ENCODE measurements at places on chromosomes 7 and 10. TPM values are rescaled to one million over a fixed set of nuclear protein-coding genes. Genes with fewer than 3 reads are reported as not detected.

Gene ANKRD22
- polyA plus RNA-seq, result not detected

Gene HMX3
- not detected for polyA plus RNA-seq

Gene ZSCAN25
- polyA plus RNA-seq, result 10.3 TPM

Gene MYO3A
- 1.1 TPM for polyA plus RNA-seq

Gene SPACDR
- polyA plus RNA-seq, result 3.5 TPM

Gene ATOH7
- not detected for polyA plus RNA-seq

Gene SORBS1
- 72.0 TPM for polyA plus RNA-seq

Gene SLC18A3
- polyA plus RNA-seq, result not detected

Gene CUL1
- polyA plus RNA-seq, result 50.6 TPM

Gene CLRN3
- polyA plus RNA-seq, result 0.20 TPM

Gene LRIT1
- not detected for polyA plus RNA-seq

Gene IFIT3
- polyA plus RNA-seq, result 8.7 TPM

Gene AP4M1
- 19.0 TPM for polyA plus RNA-seq

GRCh38 chr7:94044806-94045205 is 40.7 kb upstream of the BET1 start:
- DNase-seq, result no peak

- DNase-seq, result no peak
These were observed 192.1 kb upstream of the MGMT start for GRCh38 chr10:129274748-129275474.

- no peak for DNase-seq
These were observed 78.7 kb downstream of the RHOBTB1 start for GRCh38 chr10:60865198-60865783.

DNA sequence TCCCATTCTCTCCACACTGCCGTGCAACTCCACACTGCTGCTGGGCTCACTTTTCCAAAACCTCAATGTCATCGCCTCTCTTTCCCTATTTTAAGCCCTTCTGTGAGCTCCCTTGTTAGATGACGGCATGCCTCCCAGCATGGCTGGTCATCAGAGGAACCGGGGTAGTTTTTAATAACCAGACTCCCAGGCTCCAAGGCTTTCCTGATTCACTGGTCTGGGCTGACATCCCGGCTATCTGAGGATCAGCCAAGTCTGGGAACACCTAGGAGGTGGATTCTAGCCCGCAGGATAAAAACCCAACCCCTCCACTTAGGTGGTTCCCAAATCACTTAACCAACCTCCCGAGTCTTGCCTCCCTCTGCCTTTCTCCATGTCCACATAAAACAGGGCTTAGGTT is 295.4 kb upstream of the FZD8 start:
- peak; percentile 45 for DNase-seq

- DNase-seq, result no peak
These were observed 47.2 kb upstream of the MKI67 start for GRCh38 chr10:128173386-128173785.

GRCh38 chr10:1928606-1929005 is 191.3 kb upstream of the ADARB2 start:
- DNase-seq, result no peak

DNA sequence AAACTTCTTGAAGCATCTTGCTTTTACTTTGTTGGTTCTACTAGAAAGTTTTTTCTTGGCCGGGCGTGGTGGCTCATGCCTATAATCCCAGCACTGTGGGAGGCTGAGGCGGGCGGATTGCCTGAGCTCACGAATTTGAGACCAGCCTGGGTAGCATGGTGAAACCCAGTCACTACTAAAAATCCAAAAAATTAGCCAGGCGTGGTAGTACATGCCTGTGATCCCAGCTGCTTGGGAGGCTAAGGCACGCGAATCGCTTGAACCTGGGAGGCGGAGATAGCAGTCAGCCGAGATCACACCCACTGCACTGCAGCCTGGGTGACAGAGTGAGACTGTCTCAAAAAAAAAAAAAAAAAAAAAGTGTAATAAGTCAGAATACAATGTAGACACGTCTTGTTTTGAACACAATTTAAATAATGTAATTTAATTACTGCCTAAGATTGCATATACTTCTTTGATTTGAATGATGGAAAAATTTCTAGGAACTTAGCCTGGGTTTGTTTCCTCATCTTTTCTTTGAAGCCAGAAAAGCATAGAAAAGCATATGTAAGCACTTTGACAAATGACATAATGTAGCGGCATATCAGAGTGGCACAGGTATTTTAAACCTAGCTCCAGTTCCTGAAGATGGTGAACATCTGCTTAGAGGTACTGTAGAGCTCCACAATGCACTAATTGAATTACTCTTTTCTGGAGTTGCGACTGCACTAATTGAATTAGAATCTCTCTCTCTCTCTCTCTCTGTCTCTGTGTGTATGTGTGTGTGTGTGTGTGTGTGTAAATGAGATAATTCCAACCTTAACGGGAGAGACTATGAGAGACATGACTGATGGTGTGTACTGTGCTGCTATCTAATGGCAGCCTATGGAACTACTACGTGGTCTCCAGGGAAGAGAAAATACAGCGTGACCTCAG is 87.8 kb downstream of the BTRC start:
- DNase-seq, result peak; percentile 68

- no peak for DNase-seq
These were observed 23.7 kb downstream of the BTBD16 start for GRCh38 chr10:122294511-122295450.

GRCh38 chr7:151276666-151277590 is 28.4 kb upstream of the SMARCD3 start:
- peak; percentile 51 for DNase-seq

DNA sequence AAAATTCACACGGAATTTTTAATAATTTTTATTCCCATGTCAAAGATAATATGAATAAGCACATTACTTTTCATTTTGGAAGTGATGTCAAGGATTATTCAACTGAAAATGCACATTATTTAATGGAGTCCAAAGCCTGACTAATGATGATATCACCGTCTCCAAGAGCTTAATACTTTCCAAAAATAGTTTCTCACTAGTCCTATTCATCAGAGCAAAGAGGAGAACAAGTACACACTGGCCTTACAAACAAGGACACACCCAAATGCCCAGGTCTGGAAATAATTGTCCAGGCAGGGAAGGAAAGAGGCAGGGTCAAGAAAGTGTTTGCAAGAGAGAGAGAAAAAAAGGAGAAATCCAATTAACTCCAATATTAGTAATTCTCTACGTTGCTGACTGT is 216.8 kb upstream of the CCDC6 start:
- no peak for DNase-seq

DNA sequence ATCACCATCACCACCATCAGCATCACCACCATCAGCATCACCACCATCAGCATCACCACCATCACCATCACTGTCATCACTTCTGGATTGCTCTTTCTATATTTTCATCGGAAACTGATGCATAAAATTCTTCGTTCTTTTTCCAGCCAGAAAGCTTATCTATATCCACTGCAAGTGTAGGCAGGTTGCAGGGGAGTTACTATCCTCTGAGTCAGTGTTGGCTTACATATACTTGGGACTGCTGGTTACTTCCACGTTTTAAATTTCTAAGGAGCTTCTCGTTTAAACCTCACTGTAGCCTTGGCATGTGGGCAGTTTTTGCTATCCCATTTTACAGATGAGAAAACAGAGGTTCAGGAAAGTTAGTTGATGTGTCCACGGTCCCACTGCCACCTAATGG is 66.1 kb downstream of the FOXL3 start:
- DNase-seq, result no peak

- no peak for DNase-seq
These were observed 522.9 kb downstream of the NRG3 start for GRCh38 chr10:82397854-82398253.

DNA sequence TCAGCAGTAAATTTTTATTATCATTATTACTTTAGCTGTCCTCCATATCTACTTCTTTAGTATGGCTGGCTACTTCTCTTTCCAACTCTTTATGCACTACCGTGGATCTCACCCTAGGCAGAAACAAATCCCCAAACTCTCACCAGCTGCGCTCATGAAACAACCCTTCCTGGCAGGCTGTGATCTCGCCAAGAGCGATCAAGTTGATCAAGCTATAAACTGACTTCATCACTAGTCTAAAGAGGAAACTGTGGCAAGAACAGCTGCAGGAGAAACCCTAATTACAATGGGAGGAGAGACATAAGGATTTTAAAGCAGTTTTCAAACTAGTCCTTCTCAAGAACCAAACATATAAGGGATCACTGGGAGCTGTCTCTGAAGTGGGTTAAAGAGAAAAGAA is 160.5 kb upstream of the PRSS58 start:
- no peak for DNase-seq

DNA sequence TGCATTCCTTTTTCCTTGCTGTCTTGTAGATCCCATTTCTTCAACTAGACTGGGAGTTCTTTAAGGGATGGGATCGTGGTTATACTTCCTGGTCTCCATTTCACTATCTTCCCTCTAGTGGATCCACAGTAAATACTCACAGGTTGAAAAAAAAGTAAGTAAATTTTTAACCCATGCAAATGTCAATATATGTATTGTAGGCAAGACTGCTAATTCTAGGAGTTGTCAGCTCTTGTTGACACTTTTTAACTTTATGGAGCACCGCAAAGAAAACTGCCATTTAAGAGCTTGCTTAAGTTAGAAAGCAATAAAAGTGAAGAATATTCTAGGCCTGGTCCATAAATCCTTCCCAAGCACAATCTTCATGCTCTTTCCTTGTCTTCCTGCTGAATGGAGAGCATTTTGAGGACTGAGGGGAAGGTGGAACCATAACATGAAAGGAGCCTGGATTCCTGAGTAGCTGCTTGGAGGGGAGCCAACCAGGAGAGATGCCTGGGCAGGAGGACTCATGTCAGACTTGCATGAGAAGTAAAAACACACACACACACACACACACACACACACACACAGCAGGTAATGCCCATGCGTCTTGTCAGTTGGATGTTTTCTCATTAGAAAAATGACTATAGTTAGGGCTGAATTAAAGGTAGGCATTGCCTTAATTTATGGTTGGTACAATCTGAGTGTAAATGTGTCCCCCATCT is 32.2 kb downstream of the VWA2 start:
- DNase-seq, result peak; percentile 31

- DNase-seq, result no peak
These were observed 39.4 kb downstream of the PHTF2 start for GRCh38 chr7:77837966-77838365.

DNA sequence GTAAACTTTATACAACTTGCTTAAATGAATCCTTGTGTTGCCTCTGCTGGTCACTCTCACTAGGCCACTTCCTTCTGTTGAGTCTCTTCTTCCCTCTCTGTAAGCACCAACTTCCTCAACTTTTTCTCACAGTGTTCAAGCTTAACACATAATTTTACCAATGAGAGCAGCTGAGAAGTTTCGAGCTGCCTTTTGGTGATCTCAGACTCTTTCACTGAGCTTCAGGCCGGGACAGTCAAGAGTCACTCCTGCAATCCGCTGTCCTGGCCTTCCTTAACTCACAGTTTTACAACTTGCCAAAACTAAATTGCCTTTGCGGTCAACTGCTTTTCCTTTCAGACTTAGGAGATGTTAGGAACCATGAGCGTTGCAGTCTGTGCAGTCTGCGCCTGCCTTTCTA is 47.4 kb downstream of the PRPF18 start:
- peak; percentile 58 for DNase-seq

DNA sequence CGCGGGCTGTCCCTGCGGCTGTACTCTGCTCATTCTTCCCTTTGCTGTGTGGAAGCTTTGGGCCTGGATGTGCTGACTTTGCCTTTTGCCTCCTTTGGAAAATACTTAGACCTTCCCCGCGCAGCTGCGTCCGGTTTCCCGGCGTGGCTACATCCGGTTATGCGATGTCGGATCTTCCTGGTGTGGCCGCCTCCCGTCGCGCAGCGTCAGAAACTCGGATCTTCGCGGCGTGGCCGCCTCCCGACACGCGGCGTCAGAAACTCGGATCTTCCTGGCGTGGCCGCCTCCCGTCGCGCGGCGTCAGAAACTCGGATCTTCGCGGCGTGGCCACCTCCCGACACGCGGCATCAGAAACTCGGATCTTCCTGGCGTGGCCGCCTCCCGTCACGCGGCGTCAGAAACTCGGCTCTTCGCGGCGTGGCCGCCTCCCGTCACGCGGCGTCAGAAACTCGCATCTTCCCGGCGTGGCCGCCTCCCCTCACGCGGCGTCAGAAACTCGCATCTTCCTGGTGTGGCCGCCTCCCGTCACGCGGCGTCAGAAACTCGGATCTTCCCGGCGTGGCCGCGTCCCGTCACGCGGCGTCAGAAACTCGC is 50.2 kb upstream of the SUN1 start:
- DNase-seq, result no peak

GRCh38 chr7:123184271-123184670 is 15.5 kb downstream of the SLC13A1 start:
- DNase-seq, result no peak

GRCh38 chr7:787332-788240 is 44.7 kb upstream of the SUN1 start:
- no peak for DNase-seq

DNA sequence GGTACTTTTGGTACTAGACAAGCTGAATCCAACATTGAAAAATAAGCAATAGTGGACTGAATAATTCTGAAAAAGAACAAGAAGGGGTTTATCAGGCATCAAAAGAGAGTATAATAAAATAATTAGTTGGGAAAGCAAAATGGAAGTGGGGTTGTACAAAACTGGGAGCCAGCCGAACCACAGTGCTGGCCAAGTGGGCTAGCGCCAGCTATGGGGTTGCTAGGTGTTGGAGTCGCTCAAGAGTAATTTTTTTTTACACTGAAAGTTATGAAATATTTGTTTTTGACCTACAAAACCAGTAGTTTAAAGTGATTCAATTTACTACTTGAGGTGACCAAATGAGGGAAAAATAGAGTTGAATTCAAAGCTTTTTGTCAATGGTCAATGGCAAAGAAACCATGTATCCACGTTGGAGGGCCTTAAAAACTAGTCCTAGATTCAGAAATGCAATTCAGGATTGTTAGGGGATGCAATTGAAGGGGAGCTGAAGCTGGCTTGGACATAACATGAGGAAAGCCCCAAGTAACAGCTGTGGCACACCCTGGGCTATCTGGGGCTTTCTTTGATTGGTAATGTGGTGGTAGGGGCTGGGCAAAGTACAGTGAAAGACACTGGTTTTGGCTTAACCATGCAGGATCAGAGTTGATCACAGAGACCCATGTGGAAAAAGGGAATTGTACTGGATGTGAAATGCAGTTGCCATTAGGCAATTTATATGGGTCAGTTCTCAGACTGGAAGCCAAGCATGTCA is 28.3 kb upstream of the MSMB start:
- DNase-seq, result no peak

- DNase-seq, result no peak
These were observed 17.6 kb downstream of the NUP205 start for GRCh38 chr7:135575296-135575695.

GRCh38 chr7:101241015-101241363 is 3.4 kb upstream of the CLDN15 start:
- DNase-seq, result no peak

All from muscle of back (tissue), 13 donors.